Activated T-cell treated with anti-CD3 and anti-CD28 coated beads, Interleukin-2, amount 50 U/mL, for 4 hours (primary cell): ENCODE measurements at places on chromosomes 5 and 9. TPM values are rescaled to one million over a fixed set of nuclear protein-coding genes. Genes with fewer than 3 reads are reported as not detected.

The IRX4 gene
- not detected for total RNA-seq

The MAMDC2 gene
- total RNA-seq = not detected

The INSL6 gene
- total RNA-seq = not detected

The TBC1D2 gene
- 1.7 TPM for total RNA-seq

The IL13 gene
- total RNA-seq = 26.9 TPM

The MSX2 gene
- total RNA-seq = 0.08 TPM

The FUBP3 gene
- 54.4 TPM for total RNA-seq

The CKMT2 gene
- total RNA-seq = not detected

The FOXE1 gene
- not detected for total RNA-seq

The LCP2 gene
- total RNA-seq = 132 TPM

- no peak for DNase-seq
These were observed 358.2 kb upstream of the MEF2C start for GRCh38 chr5:89241186-89241585.

GRCh38 chr9:85414390-85414789, 327.4 kb downstream of the AGTPBP1 start:
- DNase-seq = no peak

GRCh38 chr5:35026941-35027340, 20.8 kb downstream of the AGXT2 start:
- DNase-seq = no peak

GRCh38 chr9:28909526-28909925, 1336.2 kb upstream of the C9orf72 start:
- DNase-seq = no peak

DNA sequence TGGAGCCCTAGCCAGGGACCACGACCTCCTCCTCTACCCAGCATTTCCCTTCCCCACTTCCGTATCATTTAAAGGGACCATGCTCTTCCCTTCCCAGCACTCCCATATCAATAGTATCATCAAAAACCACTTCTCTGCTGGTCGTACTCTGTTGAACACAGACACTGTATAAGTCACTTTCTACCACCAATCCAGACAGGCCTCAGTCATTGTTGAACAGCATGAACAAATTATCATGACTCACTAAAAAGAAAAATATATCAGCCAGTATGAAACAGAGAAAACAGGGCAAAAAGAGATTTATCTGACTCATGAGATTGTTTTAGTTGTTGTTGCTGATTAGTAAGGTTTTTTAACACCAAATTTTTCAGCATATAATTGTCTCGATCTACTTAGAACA, 89.8 kb downstream of the CDKN2A start:
- no peak for DNase-seq

DNA sequence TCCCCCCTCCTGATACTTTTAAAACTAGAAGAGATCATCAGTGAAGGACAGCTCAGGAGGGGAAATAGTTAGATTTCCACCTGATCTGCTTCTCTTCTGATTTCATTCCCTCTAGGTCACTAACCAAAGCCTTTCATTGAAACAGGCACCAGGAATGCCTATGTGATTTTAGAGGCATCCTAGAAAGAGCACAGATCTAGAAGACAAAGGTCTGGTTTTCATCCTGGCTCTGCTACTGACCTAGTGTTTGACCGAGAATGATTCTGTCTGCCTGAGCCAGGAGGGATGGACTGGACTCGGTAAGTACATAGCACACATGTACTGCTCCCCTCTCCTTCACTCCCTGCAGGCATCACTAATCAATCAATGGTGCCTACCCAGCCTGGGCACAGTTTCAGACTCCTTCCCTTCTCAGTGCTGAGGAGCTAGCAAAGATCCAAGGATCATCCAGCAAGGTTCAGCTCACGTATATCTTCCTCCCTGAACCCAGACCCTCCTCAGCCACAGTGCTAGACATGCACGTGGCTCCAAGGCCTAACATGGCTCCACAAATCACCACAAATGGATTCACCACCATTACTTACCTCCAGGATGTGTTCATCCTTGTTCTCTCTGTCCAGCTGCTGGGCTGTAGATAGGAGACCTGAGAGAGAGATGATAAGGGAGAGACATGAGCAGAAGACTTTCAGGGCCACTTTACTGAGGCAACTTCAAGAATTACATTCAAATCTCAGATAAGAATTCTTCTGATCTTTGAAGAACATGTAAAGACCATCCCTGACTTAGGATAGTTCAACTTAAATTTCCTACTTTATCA, 35.2 kb downstream of the FAT2 start:
- DNase-seq = no peak

- DNase-seq = no peak
These were observed 41.8 kb upstream of the FGF1 start for GRCh38 chr5:142727735-142728047.

DNA sequence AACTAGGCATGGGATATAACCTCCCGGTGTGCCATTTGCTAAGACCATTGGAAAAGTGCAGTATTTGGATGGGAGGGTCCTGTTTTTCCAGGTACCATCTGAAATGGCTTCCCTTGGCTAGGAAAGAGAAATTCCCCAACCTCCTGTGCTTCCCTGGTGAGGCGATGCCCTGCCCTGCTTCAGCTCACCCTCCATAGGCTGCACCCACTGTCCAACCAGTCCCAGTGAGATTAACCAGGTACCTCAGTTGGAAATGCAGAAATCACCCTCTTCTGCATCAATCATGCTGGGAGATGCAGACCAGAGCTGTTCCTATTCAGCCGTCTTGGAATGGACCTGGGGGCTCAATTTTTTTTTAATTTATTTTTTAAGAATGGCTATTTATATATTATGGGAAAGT, 254.8 kb downstream of the SGCD start:
- DNase-seq = no peak

GRCh38 chr9:106859957-106860720, 2.8 kb upstream of the ZNF462 start:
- no peak for DNase-seq

- no peak for DNase-seq
These were observed 64.1 kb upstream of the SPOCK1 start for GRCh38 chr5:137563301-137563645.

- DNase-seq = no peak
These were observed 26.9 kb upstream of the PCA3 start for GRCh38 chr9:76737154-76737902.

- DNase-seq = no peak
These were observed 66.7 kb downstream of the SMIM23 start for GRCh38 chr5:171852255-171852681.

DNA sequence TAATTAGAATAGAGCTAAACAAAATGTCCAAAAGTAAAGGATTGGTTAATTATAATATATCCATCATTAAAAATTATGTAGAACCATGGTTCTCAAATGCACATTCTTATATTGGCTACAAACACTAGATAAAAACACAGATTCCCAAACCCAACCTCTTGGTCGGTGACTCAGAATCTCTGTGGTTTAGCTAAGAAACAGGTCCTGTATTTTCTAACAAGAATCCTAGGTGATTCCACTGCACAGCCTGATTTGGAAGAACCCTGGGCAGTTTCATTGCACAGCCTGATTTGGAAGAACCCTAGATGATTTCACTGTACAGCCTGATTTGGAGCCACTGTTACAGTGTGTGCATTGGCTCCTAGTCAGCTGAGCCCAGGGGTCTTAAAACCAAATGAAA, 67.9 kb downstream of the KIAA1958 start:
- DNase-seq = no peak

DNA sequence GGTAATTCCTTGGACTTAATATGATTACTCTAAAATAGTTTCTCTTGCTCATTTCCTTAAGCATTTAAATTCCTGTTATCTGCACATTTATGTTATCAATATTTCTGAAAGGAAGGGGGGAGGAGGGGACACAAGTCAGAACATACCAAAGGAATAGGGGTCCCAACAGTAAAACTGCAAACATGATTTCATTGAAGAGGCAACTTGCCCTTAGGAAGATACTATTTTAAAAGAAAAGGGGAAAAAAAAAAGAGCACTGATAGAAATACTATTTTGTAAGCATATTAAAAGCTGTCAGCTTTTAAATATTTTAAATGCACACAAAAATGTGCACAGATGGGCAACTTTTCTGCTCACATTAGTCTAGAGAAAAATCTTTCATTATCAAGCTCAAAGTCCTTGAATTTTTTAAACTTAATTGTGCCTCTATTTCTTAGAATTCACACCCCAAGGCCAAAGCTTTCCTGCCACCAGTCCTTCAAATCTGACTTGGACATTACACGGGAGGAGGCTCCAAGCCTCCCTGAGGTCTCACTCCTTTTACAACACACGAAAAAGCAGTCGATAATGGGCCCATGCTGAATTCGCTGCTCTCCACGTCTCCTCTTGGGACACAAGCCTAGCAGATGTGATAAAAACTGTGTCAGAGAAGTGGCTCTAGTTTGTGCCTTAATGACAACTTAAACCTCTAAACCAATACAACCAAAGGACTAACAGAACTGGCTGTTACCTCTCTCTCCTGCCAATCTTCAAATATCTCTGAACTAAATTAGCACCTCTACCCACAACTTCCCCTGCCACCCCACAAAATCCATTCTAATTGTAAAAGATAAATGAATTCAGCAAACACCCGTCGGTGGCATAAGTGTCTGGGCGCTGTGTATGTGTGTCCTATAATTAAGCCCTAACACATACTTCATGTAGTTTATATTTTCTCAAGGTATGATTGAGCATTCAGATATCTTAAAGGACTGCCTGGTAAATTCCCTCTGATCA, 154.3 kb downstream of the DENND1A start:
- DNase-seq = no peak

GRCh38 chr5:16467363-16468219, 2.0 kb upstream of the ZNF622 start:
- DNase-seq = no peak

GRCh38 chr5:168227001-168227400, 64.4 kb upstream of the WWC1 start:
- peak; percentile 39 for DNase-seq

GRCh38 chr5:151651997-151652645, 34.6 kb downstream of the SPARC start:
- peak; percentile 41 for DNase-seq

GRCh38 chr5:136814619-136815378, 449.5 kb upstream of the TRPC7 start:
- DNase-seq = no peak

GRCh38 chr5:155546075-155546474, 532.5 kb downstream of the KIF4B start:
- no peak for DNase-seq

DNA sequence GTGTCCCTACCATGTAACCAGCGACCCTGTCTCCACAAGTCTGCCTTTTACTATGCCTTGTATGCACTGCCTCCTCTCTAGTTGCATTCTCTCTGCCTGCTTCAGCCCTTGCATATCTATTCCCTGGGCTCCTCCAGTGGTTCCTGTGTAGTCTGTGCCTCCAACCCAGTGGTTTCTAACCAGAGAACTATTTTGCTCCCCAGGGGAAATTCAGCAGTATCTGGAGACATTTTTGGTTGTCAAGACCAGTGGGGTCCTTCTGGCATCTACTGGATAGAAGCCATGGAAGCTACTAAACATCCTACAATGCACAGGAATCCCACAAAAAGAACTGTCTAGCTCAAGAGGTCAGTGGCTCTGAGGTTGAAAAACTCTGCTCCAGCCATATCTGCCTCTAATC, 224.1 kb upstream of the RASEF start:
- DNase-seq = no peak

DNA sequence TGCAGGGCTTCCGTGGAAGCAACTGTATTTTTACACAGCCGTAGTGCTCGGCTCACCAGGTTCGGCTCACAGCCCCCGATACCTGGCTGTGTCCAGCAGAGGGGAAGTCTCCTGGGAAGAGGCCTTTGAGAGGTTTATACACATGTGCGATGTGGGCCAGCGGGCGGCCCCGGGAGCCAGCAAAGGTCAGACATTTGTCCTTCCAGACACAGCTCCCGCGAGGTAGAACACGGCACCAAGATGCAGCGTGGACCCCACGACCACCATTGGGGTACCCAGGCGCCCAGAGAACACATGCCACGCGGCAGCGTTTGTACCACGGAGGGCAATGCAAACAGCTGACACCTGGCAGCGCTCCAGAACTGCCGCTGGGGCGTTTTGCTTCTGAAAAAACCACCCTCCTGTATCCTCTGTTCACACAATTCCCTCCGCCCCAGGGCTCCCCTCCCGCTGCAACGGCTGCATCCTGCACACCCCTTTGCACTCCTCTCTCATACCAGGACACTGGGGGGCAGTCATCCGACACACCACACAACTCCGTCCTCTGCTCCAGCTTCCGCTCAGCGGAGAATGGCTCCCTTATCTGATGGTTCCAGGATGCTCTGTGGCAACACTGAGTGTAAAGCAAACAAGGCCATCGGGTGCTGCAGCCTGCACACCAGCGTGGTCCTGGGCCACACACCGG, 235.3 kb downstream of the SYK start:
- peak; percentile 59 for DNase-seq

DNA sequence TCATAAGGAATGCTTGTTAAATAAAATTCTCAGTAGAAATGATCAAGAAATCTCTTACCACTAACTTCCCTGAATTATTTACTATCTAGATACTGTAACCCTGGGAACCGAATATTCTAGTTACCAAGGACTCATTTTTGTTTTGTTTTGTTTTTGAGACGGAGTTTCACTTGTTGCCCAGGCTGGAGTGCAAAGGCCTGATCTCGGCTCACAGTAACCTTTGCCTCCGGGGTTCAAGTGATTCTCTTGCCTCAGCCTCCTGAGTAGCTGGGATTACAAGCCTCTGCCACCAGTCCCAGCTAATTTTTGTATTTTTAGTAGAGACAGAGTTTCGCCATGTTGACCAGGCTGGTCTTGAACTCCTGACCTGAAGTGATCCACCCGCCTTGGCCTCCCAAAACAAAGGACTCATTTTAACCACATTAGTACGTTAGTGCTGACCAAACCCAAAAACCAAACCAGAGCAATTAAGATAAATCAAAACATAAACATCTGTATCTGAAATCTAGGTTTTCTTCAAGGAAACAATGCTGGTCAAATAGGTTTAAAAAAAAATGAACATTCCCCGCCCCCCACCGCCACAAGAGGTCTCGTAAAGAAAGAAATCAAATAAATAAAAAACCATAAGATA, 3.7 kb downstream of the TXN start:
- DNase-seq = no peak

DNA sequence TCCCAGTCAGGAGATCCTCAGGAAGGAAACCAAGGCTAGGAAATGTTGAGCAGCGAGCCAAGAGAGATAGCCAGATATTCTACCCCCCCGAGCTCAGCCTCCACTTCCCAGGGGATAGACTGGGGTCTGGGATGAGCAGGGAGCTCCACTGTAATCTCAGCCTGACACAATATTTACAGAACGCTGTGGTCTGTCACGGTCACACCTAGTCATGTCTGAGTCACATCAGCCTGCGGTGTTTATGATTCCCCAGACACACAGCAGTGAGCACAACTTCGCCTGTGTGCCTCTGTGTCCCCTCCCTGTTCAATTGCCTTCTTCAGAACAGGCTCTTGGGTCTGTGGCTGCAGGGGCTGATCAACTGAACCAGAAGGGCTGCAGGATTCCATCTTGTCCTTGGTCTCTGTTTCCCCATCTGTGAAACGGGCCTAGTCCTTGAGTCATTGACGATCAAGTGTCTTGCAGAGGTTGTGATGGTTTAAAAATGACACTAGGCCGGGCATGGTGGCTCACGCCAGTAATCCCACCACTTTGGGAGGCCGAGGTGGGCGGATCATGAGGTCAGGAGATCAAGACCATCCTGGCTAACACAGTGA, 8.6 kb upstream of the PRRX2 start:
- no peak for DNase-seq

GRCh38 chr5:60504342-60504741, 195.6 kb downstream of the DEPDC1B start:
- DNase-seq = no peak

GRCh38 chr5:23208959-23209431, 298.4 kb upstream of the PRDM9 start:
- DNase-seq = no peak

GRCh38 chr5:35096216-35096615, 48.5 kb upstream of the AGXT2 start:
- no peak for DNase-seq
